Vagina (tissue), 2 donors: ENCODE measurements at places on chromosomes 6 and 20. TPM values are rescaled to one million over a fixed set of nuclear protein-coding genes. Genes with fewer than 3 reads are reported as not detected.

DNA sequence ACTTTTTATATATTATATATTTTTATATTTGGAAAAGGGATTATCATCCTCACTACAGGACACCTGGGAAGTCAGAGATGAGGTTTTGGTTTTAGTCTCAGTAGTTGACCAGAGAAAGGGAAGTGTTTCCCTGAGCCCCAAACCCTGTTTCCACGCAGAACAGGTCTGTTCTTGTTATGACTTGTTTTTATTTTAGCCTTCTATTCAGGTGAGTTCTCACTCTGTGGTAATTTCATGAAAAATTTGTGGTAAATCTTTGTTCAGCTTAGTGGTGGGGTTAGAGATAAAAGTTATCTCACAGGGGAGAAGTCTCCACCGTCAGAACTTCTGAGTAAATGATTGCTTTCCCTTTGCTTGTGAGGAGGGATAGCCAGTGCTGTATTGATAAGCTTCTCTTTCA lies 224.9 kb downstream of the FARS2 start:
- DNase-seq = no peak

DNA sequence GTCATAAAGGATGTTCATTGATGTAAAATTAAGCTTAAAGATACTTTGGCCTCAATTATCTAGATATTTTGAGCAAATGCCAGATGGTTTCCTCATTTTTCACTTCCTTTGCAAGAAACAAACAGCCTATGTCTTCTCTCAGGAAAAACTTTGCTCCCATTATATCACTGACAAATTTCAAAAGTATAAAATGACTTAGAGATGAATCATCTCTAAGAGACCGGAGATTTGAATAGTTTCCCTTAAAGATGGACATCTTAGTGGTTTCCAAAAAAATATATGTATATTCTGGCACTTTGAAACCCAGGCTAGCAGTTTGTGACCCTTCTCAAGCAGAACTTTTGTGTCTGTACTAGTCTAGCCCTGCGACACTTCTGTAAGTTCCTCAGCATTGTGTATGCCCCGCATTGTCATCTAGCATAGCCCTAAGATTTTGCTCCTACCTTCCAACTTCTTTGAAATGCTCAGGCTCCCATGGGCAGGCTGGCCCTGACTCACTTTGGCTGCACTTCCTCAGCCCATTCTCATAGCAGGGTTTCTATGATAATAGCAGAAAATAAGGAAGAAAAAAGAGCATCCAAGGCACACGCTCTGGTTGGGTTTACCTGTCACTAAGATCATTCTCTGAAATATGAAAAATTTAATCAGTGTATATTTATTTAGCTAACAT lies 25.7 kb upstream of the POU3F2 start:
- DNase-seq = no peak

- no peak for DNase-seq
Measured at GRCh38 chr6:50829898-50830444, 11.3 kb downstream of the TFAP2B start.

SCUBE3 gene
- 0.49 TPM for total RNA-seq

GRCh38 chr6:145475794-145476396 lies 259.4 kb downstream of the EPM2A start:
- DNase-seq = no peak
